Right lung (tissue), 10 donors: ENCODE measurements at places on chromosomes 3 and 15. TPM values are rescaled to one million over a fixed set of nuclear protein-coding genes. Genes with fewer than 3 reads are reported as not detected.

DNA sequence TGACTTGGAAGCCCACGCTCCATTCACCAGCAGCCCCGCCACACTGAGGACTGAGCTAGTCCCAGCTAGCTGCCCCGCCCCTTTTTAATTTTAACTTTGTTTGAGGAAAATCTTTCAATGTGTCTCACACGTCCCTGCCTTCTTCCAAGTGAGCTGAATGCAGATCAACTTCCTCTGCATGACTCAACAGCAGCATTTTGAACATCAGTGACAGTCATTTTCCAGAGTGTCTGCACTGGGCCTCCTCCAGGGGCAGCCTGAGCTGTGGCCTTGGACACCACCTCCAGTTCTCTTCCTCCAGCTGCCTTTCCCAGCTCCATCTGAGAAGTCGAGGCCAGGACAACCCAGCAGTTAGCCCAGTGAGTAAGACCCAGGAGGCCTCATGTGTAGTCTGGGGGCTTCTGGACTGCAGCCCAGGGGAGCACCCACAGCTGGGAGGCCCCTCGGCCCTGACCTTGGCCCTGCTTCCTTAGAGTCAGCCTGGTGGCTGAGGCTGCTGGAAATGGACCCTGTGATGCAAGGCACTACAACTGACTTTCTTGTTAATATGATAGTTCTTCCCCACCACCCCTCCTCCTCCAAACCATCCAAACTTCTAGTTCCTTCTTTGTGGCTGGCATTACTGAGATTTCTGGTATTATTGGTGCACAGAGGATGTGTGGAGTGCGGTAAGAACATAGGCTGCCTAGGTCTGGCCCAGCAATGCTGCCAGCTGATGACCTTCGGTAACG, 21.4 kb upstream of the ESYT3 start:
- no peak for DNase-seq

- DNase-seq: no peak
These were observed 370.8 kb downstream of the MAGI1 start for GRCh38 chr3:65667963-65668362.

- no peak for DNase-seq
These were observed 313.4 kb upstream of the STT3B start for GRCh38 chr3:31219131-31219843.

GRCh38 chr3:72458375-72458774, 389.9 kb downstream of the SHQ1 start:
- no peak for DNase-seq

DNA sequence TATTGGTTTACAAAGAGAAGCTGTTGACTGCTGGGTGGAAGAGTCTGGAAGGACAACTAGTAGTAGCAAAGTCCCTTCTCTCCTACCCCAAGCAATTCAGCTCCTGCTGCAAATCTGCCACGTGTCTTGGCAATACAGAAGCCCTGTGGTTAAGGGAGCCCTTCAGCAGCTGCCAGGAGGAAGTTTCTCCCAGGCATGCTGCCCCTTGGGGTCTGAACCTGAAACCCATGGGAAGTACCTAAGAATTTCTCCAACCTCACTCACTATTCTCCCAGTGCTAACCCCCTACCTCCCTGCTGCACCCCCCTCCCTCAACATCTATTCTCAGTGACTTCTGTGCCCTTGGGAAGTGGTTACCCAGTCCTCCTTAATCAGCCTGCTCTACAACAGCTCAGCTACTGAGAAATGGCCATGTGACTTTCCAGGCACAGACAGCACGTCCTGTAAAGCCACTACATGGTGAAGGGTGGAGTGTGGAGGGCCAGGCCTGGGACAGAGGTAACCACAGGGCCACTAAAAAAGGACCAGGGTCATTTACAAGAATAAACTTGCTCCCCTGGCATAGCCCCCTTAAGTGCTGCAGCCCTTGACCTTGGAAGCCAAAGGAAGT, 316.6 kb downstream of the NTRK3 start:
- no peak for DNase-seq

DNA sequence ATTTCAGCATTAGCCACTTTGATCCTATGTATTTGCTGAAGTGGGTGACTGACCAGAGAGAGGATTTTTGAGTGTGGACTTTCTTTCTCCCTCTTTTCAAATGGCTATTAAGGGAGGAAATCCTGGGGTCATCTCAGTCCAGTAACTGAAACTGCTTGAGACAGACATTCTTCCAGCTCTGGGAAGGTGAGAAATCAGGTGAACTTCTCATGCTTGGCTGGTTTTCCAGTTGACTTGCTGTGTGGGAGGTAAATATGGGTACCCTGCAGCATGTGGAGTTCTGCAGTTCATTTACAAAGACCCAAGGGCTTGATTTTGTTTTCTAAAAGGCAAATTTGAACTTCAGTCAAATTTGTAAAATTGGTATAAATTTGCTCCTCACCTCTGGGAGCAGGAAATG, 461.1 kb upstream of the TBL1XR1 start:
- DNase-seq: no peak

- no peak for DNase-seq
These were observed 14.6 kb upstream of the SNRPA1 start for GRCh38 chr15:101309436-101310160.

DNA sequence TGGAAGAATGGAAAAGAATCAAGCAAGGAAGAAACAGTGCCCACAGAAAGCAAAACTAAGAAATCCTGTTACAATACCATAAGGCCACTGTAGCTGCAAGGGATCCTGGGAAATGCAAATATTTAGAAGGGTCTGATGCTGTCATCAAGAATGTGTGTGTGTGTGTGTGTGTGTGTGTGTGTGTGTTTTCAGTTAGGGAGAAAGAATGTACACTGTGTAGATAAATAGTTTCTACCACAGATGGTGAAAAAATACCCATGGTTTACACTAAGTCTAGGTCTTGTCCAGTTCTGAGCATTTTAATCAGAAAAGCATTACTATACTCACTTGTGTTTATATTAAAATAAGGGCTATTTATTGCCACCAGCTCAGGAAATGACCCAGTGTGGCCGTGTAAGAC, 355.0 kb downstream of the RBMS3 start:
- no peak for DNase-seq

DNA sequence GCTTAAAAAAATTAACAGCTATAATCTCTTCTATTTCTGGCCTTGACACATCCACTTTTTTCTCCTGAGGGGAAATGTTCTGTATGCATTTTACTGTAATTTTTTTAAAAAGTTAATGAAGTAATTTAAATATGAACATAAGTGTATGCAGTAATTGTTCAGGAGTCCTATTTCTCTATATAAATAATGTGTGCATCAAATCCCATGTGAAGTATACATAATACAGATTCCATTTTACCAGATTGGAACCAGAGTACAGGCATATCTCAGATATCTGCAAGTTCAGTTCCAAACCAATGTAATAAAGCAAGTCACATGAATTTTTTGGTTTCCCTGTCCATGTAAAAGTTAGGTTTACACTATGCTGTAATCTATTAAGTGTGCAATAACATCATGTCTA, 26.6 kb downstream of the CCPG1 start:
- no peak for DNase-seq

DNA sequence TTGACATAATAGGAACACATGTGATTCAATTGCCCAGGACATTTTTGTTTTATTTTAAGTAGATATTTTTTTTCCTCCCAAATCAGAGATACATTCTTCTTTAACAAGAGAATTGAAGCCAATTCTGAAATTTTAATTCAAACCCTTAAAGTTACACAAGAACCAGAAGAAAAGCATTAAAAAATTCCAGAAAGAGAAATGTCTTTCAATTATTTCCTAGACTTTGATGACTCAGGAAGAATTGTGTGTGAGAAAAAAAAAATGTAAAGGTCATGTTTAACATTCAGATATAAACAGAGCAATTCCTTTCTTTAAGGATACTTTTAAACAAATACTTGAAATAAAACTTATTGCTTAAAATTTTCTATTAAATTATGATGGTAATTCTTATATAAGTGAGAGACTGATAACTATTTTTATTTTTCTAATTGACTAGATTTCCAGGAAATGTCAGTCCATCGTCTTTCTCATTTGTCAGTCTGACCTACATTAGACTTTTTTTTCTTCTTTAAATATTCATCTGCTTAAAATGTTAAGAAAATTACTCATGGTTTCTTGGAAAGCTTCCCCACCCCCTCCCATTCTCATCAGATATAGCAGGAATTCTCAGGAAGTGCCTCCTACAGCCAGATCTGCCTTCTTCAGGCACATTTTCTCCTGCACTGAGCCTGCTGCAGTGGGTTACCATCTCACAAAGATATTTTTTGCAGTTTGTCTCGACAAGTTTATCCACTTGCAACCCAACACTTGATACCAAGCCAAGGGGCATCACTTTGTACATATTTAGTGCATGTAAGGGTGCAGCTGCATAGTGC, 261.8 kb upstream of the CBLB start:
- DNase-seq: peak; percentile 52

- DNase-seq: no peak
These were observed 70.7 kb upstream of the DPH6 start for GRCh38 chr15:35616498-35617271.

DNA sequence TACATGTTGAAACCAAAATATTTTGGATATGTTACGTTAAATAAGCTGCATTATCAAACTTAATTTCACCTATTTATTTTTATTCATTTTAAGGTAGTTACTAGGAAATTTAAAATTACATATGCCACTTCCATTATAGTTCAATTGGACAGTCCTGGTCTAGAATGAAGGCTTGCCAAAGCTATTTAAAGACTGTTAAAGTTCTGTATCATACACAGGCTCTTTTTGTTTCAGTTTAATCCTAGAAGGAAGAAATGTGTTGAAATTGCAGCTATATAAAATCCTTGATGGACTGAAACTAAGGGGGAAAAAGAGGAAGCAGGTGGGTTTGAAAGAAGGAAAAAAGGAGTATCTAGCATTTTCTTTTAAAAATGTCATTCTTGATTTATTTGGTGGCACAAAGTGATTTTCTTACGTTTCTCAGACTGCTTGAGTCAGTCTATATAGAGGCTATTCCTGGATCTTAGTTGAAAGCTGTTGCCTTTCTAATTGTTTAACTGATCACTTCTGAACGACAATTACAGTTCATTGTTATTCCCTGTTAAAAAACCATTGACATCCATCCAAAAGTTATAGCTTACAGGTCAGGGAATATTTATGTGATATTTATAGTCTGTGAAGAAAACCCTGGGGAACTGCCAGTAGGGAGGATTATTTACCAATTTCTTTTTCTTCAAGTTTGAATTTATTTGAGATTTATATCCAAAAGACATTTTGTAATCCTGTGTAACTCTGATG, 195.0 kb downstream of the RORA start:
- DNase-seq: peak; percentile 46

- DNase-seq: peak; percentile 31
These were observed 61.0 kb downstream of the TMEM44 start for GRCh38 chr3:194572143-194572789.

DNA sequence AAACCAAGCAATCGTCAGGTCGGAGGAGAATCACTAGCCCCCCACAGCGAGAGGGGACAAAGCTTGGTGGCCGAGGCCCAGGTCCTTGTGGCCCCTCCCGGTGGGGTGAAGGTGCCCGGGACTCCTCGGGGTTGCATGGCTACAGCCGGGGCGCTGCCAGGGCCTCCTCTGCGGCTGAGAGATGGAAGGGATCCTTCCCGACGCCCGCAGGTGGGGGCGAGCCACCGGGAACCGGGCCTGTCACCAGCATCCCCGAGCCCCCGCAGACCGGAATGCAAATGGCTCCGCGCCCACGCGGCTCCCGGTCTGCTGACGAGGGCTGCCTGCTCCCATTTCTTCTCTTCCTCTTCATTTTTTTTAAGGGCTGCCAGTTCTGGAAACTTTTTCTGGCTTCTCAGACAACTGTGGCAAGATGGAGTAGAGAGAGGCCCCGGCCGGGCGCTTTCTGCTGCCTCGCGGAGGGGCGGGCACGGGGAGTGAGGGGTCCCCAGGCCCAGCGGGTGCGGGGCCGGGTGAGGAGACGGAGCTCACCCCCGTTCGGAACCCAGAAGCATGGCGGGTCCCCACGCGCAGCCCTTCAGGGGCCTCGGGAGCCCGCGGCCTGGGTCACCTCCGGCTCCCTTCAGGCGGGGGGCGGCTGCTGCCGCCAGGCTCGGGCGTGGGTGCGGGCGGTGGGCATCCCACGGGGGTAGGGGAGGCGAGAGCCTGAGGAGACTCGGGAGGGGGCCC, 27.5 kb downstream of the MELTF start:
- DNase-seq: no peak

DNA sequence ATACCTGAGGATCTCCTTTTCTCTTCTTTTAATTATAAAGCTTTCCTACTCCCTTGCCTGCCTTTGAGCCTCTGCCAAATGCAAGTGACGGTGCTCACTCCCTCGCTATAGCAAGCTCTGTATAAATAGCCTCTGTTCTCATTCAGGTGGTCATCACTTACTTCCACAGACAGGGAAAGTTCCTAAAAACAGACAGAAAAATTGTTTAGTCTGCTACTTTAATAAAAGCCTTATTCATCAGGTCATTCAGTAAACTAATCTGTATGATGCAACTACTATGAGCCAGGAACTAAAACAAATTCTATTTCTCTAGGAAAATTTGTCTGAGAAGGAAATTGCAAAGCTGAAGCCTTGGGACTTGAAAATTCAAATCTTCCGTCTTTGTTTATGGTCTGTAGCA, 10.2 kb upstream of the DLG1 start:
- no peak for DNase-seq

- no peak for DNase-seq
These were observed 106.8 kb downstream of the ANP32A start for GRCh38 chr15:68713874-68714273.

GRCh38 chr15:100623301-100623700, 20.9 kb downstream of the ASB7 start:
- DNase-seq: no peak

GRCh38 chr3:56468184-56469106, at the start of gene ERC2:
Gene ERC2 (minus strand): TSS chr3:56468467.
- no peak for DNase-seq

GRCh38 chr3:170961616-170962400, 53.4 kb upstream of the EIF5A2 start:
- peak; percentile 38 for DNase-seq

DNA sequence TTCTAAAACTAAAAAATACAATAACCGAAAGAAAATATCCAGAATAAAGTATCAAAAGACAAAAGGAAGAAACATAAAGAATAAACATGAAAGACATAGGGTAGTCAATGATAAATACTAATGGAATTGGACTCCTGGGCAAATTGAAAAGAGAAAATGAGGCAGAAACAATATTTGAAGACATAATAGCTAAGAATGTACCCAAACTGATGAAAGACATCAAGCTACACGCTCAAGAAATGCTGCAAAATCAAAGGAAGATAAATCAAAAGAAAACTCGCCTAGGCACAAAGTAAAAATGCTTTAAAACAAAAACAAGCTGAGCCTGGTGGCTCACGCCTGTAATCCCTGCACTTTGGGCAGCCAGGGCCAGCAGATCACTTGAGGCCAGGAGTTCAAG, 34.9 kb downstream of the CEP70 start:
- DNase-seq: no peak

DNA sequence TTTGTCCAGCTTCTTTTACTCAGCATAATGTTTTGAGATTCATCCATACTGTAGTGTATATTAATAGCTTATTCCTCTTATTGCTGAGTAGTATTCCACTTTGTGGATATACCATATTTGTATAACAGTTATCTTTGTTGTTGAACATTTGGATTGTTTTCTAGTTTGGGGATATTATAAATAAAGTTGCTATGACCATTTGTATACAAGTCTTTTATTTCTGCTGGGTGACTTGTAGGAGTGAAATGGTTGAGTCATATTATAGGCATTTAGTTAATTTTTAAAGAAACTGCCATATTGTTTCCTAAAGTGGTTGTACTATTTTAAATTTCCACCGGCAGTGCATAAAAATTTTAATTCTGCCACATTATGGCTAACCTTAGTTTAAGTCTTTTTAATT, 53.4 kb downstream of the RPL39L start:
- DNase-seq: no peak

The OR5K1 gene
- polyA plus RNA-seq: not detected

The ATP13A5 gene
- 0.89 TPM for polyA plus RNA-seq

The ARPP21 gene
- 6.4 TPM for polyA plus RNA-seq

The AADACL2 gene
- not detected for polyA plus RNA-seq

The ECE2 gene
- polyA plus RNA-seq: not detected

The NSMCE3 gene
- polyA plus RNA-seq: 6.6 TPM
